ENCODE measurements at places on chromosomes 7 and 10. TPM values are rescaled to one million over a fixed set of nuclear protein-coding genes. Genes with fewer than 3 reads are reported as not detected.

Gene NPY
- total RNA-seq, result not detected

Gene PON1
- total RNA-seq, result 0.27 TPM

Gene NXPH1
- total RNA-seq, result not detected

GRCh38 chr10:114395366-114396022 is 8.8 kb downstream of the AFAP1L2 start:
- no peak for DNase-seq

GRCh38 chr7:151796091-151796870 is 80.6 kb downstream of the PRKAG2 start:
- no peak for DNase-seq

DNA sequence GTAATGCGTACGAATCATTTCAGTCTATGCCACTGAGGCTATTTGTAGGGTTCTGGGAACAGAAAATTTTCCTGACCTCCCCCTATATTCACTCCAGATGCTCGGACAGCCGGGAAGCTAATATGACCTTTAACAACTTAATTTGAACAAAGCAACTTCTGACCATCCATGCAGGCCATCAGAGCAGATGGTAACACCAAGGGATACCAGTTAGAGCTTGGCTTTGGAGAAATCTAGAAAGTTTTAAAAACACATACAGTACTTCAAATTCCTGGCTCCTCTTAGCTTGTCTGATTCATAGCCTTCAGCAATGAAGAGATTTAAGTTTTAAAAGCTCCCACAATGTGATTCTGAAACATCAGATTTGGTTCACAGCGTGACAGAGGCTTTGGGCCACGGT is 257.3 kb downstream of the GPAM start:
- no peak for DNase-seq

- DNase-seq, result no peak
Measured at GRCh38 chr7:45721686-45722598, 147.8 kb downstream of the ADCY1 start.

DNA sequence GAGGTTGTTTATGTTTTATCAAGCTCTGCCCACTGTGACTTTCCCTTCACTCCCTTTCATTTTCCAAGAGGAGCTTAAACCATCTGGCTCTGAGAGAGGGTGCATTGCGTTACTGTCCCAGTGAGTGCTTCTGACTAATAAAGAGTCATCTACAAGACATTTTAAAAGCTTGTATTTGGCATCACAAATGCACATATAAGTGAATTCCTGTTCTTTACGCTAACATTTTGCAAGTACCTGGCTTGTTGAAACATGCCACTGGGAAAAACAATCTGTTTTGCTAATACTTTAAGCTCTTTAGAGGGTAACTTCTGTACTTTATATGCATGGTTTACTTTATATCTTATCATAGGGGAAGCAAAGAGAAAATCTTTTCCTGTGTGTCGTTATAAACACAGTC is 534.6 kb upstream of the POM121L12 start:
- DNase-seq, result peak; percentile 27

DNA sequence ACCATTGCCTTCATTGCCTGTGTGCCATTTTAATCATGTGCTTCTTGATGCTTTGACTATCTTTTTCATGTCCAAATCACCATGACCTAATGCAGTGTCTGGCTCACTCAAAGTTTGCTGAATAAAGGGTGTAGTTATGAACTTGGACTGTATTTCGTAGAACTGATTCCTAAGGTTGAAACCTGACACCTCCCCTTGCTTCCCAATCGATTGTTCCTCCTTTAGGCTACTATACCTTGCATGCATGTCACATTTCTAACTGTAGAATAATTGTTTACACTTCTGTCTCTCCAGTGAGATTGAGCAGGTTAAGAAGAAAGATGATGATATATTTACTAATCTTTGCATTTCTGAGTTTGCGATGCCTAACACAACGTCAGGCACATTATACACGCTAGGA is 41.0 kb upstream of the CDK1 start:
- no peak for DNase-seq

Measured in hematopoietic multipotent progenitor cell (in vitro differentiated cells).